OCI-LY7 (cell line): ENCODE measurements at places on chromosomes 1 and 21. TPM values are rescaled to one million over a fixed set of nuclear protein-coding genes. Genes with fewer than 3 reads are reported as not detected.

- DNase-seq: no peak
Measured at GRCh38 chr1:51624855-51625254, 8.0 kb downstream of the OSBPL9 start.

The GPR153 gene
- not detected in 2 replicates for total RNA-seq

GRCh38 chr21:42505090-42505726 lies 8.4 kb upstream of the SLC37A1 start:
- peak; percentile 65 for DNase-seq

The IL20 gene
- not detected in 2 replicates for total RNA-seq

The DENND2C gene
- 0.93 and 1.6 TPM in 2 replicates for total RNA-seq
